Epithelial cell of proximal tubule (primary cell): ENCODE measurements at places on chromosomes 1 and 21. TPM values are rescaled to one million over a fixed set of nuclear protein-coding genes. Genes with fewer than 3 reads are reported as not detected.

The NFASC gene
- 0.29 TPM in 2 replicates for total RNA-seq

The TAS1R3 gene
- not detected in 2 replicates for total RNA-seq

The PLA2G2F gene
- 3.8 and 4.2 TPM in 2 replicates for total RNA-seq

The CELA3B gene
- not detected in 2 replicates for total RNA-seq

The RAB42 gene
- total RNA-seq, result 14.5 and 18.3 TPM in 2 replicates

The OR10X1 gene
- total RNA-seq, result not detected in 2 replicates

The HAPLN2 gene
- total RNA-seq, result not detected in 2 replicates

The ATP1A2 gene
- not detected in 2 replicates for total RNA-seq

The ICOSLG gene
- 0.29 and 2.7 TPM in 2 replicates for total RNA-seq

The RIMS3 gene
- total RNA-seq, result 1.8 and 4.2 TPM in 2 replicates

The WNT9A gene
- 2.1 and 2.7 TPM in 2 replicates for total RNA-seq

The GSTM2 gene
- 6.8 and 8.9 TPM in 2 replicates for total RNA-seq

The ERRFI1 gene
- 120 and 135 TPM in 2 replicates for total RNA-seq

The ODF2L gene
- total RNA-seq, result 14.3 and 18.9 TPM in 2 replicates

The RIIAD1 gene
- not detected in 2 replicates for total RNA-seq

The CLCA2 gene
- total RNA-seq, result not detected in 2 replicates

The RNU1-3 gene
- under 0.01 TPM in 2 replicates for total RNA-seq

The ARTN gene
- 2.0 and 14.1 TPM in 2 replicates for total RNA-seq

The MYBPH gene
- not detected in 2 replicates for total RNA-seq

The S100A1 gene
- 1.3 and 16.5 TPM in 2 replicates for total RNA-seq

The NUF2 gene
- 39.3 and 43.6 TPM in 2 replicates for total RNA-seq

The DNAH14 gene
- 10.1 and 20.8 TPM in 2 replicates for total RNA-seq

The OSCP1 gene
- 4.0 and 4.3 TPM in 2 replicates for total RNA-seq
